A673 (cell line): ENCODE measurements at places on chromosomes 1 and 21. TPM values are rescaled to one million over a fixed set of nuclear protein-coding genes. Genes with fewer than 3 reads are reported as not detected.
A peak's percentile ranks its signal among the peaks of the same experiment; 100 is the strongest.

- H3K27ac ChIP-seq = no peak overlapping the region
- H3K36me3 ChIP-seq = no peaks in the 10 kb centered on the region
- H3K4me3 ChIP-seq = no peak overlapping the region
- no peaks in the 10 kb centered on the region for H3K4me1 ChIP-seq
Observed at GRCh38 chr1:204859861-204860267, 10.8 kb upstream of the NFASC start.

- DNase-seq = peak; percentile 24
- no peaks in the 10 kb centered on the region for H3K4me1 ChIP-seq
- H3K4me3 ChIP-seq = no peak overlapping the region
- no peaks in the 10 kb centered on the region for H3K27me3 ChIP-seq
Observed at GRCh38 chr1:218366322-218367052, 21.4 kb downstream of the TGFB2 start.

- H3K4me3 ChIP-seq = no peak overlapping the region
- H3K27me3 ChIP-seq = peaks cover 16% of the 10 kb centered on the region
- H3K4me1 ChIP-seq = no peaks in the 10 kb centered on the region
- no peaks in the 10 kb centered on the region for H3K36me3 ChIP-seq
Observed at GRCh38 chr1:233343262-233343661, 15.7 kb downstream of the MAP3K21 start.

CITED4 gene
- total RNA-seq = 1.3 and 1.9 TPM in 2 replicates

DNA sequence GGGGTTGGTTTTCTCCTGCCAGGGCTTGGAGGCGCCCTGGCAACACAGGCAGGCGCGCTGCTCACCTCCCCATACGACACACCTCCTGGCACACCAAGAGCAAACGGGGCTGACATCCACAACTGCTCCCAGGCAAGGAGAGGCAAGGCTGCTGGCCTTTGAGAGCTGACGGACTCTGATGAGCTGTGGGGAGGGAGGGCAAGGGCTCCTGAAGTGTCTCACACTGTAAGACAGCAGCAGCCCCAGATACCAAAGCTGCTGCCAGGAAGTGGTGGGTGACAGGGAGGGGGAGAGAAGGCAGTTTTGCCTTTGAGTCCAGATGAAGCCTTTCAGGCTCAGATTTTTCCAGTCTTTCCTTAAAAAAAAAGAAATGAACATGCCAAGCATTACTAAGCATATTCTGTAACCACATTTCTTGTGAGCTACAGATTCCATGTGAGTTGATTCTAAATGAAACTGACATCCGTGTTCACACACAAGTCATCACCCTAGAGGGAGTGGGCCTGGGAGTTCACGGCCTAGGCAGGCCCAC lies 24.3 kb downstream of the PGBD5 start:
- no peak overlapping the region for H3K4me3 ChIP-seq
- DNase-seq = no peak
- H3K27ac ChIP-seq = no peak overlapping the region
- no peaks in the 10 kb centered on the region for H3K4me1 ChIP-seq
- no peaks in the 10 kb centered on the region for H3K27me3 ChIP-seq

LCA5L gene
- 0.69 and 1.3 TPM in 2 replicates for total RNA-seq

DNA sequence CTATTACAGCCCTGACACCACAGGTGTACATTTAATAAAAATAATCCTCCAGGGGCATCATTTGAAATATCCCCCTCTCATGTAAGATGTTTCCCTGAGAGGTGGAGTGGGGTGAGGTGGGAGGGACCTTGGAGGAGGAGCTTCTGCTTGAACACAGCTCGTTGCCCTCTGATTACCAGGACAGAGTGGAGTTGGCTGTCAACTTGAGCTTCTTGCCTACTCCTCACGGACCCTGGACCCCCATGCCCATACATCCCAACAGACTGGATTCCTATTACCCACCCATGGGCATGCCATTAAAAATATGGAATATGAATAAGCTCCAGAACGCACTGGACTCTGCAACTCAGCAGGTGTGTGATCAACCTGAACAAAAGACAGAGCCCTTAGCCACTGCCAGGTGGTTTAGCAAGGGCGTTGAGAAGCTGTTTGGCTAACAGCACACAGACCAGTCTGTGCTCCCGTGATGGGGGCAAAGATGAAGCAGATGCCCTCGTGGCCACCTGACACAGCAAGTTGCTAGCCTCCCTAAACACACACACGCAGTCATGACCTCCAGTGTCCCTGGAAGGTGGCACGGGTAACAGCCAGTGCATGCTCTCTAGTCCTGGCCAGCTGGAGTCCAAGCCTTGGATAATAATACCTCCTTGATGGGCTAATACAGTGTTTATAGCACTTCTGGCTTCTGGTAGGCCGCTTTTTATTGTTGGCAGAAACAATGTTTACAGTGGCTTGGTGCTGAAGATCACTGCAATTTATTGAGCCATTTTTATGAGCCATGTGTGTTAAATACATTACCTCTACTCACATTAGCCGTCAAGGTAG lies 155.0 kb downstream of the TOMM20 start:
- H3K27ac ChIP-seq = no peak overlapping the region
- H3K4me3 ChIP-seq = no peak overlapping the region
- DNase-seq = no peak
- no peaks in the 10 kb centered on the region for H3K36me3 ChIP-seq
- peaks cover 9% of the 10 kb centered on the region for H3K4me1 ChIP-seq

DNA sequence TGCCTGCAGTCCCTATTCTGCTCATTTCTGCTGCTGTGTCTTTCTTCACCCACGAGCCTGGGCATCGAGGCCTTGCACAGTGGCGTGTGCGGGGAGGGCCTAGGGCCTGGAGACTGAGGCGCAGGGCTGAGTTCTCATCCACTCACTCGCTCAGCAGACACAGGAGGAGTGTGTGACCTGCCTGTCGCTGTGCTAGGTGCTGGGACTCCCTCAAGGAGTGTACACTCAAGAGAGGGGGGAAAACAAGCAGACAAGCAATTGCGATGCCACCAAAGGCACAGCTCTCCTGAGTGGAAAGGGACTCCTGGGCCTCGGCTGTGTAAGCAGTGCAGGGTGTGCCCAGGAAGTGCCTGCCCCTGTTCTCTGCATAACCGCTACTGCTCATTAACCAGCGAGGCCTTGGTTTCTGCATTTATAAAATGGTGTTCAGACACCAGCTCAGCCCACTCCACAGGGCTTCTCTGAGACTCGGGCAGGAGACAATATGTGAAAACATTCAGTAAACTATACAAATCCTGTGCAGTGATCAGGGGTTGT lies 4.2 kb downstream of the RD3 start:
- no peak for DNase-seq
- H3K4me3 ChIP-seq = no peak overlapping the region
- H3K27me3 ChIP-seq = no peaks in the 10 kb centered on the region
- no peaks in the 10 kb centered on the region for H3K4me1 ChIP-seq
- no peak overlapping the region for H3K27ac ChIP-seq
- no peaks in the 10 kb centered on the region for H3K36me3 ChIP-seq

PPCS gene
- total RNA-seq = 34.4 and 35.7 TPM in 2 replicates

DNA sequence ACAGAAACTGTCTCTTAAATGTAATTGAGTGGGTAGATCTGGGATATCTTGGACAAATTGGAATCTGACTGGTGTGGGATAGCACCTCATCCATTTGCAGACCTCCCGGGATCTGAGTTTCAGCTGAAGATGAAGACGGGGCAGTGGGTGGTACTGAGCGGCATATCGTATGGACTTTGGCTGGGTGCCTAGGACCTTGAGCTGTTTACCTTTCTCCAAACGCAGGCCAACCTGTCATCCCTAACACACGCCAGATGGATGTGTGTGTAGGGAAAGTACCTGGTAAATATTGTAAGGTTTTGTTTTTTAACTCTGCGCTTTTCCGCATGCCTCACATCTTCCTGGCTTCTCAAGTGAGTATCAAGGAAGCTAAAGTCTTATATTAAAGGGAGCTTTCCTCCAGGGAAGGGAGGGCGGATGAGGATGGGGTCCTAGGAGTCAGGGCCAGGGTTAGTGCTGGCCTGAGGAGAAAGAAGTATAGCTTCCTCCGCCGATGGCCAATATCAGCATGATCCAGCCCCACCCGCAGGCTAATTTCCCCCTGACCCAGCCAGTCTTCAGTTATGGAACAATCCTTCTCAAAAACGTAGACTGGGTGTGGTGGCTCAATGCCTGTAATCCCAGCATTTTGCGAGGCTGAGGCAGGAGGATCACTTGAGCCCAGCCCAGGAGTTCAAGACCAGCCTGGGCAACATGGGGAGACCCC lies 26.2 kb downstream of the ATP8B2 start:
- peaks cover 13% of the 10 kb centered on the region for H3K36me3 ChIP-seq
- DNase-seq = no peak
- no peaks in the 10 kb centered on the region for H3K27me3 ChIP-seq
- peaks cover 12% of the 10 kb centered on the region for H3K4me1 ChIP-seq
- no peak overlapping the region for H3K4me3 ChIP-seq
- no peak overlapping the region for H3K27ac ChIP-seq

DNA sequence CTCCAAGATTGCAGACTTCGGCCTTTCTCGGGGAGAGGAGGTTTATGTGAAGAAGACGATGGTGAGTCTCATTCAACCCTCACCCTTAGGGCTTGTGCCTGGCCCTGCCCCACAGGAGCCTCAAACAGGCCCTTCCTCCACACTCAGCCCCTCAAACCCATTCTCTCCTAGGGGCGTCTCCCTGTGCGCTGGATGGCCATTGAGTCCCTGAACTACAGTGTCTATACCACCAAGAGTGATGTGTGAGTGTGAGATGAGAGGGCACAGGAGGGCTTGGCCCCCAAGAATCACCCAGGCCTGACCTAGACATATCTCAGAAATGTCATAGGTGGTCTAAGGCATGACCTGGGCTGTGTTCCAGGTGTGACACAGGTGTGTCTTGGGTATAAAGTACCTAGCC lies 18.3 kb upstream of the MPL start:
- H3K4me1 ChIP-seq = peaks cover under 1% of the 10 kb centered on the region
- H3K4me3 ChIP-seq = no peak overlapping the region
- no peak overlapping the region for H3K27ac ChIP-seq

DNA sequence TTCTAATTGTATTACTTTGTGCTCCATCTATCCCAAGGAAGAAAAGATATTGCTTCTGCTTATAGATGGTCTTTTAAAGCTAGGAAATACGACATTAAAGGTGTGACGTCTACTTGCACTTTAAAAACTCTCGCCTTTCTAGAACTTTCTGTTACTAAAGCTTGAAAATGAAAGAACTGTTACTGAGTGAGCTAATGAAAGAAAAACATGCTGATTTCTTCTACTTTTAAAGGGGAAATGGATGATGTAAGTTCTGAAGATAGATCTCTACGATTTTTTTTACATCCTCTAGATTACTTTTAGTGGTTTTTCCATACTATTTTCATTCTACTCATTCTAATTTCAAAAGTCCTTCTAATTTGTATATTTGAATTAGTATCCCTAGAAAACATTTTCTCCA lies 387.5 kb downstream of the USP25 start:
- H3K4me1 ChIP-seq = no peaks in the 10 kb centered on the region
- H3K27me3 ChIP-seq = no peaks in the 10 kb centered on the region
- no peak for DNase-seq
- no peaks in the 10 kb centered on the region for H3K36me3 ChIP-seq
- peak overlapping the region; percentile 7 for H3K27ac ChIP-seq

EPHA8 gene
- not detected in 2 replicates for total RNA-seq

DNA sequence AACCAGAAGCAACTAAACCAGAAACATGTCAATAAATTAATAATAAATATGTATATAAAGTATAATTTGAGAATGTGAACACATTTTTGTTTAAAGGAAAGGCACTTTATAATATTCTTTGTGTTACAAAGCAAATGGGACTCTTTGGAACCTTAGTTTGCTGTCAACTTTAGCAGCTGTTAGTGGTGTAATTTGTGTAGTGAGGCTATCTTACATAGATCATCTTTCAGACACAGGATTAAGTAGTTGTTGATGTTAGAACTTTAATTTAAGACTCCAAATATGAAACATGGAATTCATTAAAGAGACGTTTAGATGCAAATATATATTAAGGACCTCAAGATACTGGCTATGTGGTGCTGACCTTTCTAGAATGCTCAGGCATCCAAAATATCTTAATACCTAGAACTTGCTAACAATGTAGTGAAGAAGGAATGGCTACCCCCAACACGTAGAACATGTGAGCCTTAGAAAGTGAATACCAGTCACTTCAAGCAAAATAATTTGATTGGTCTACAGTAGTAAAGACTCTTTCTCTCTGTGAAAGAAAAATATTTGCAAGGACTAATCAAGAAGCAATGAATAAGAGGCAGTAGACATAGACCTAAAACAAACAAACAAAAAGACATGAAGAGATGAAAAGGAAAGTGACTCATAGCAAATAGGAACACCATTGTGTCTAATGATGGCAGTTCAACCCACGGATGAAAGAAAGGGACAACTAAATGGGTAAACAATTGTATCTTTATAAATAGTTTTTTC lies 811.4 kb downstream of the USP25 start:
- no peaks in the 10 kb centered on the region for H3K36me3 ChIP-seq
- no peaks in the 10 kb centered on the region for H3K4me1 ChIP-seq
- DNase-seq = no peak
- H3K4me3 ChIP-seq = no peak overlapping the region
- no peaks in the 10 kb centered on the region for H3K27me3 ChIP-seq

KHDC4 gene
- 92.7 and 93.3 TPM in 2 replicates for total RNA-seq

GRCh38 chr1:1441002-1441888 lies 5.8 kb downstream of the VWA1 start:
- H3K27ac ChIP-seq = no peak overlapping the region
- H3K4me1 ChIP-seq = no peaks in the 10 kb centered on the region
- no peaks in the 10 kb centered on the region for H3K27me3 ChIP-seq
- peak; percentile 51 for DNase-seq
- no peaks in the 10 kb centered on the region for H3K36me3 ChIP-seq
- no peak overlapping the region for H3K4me3 ChIP-seq

DNA sequence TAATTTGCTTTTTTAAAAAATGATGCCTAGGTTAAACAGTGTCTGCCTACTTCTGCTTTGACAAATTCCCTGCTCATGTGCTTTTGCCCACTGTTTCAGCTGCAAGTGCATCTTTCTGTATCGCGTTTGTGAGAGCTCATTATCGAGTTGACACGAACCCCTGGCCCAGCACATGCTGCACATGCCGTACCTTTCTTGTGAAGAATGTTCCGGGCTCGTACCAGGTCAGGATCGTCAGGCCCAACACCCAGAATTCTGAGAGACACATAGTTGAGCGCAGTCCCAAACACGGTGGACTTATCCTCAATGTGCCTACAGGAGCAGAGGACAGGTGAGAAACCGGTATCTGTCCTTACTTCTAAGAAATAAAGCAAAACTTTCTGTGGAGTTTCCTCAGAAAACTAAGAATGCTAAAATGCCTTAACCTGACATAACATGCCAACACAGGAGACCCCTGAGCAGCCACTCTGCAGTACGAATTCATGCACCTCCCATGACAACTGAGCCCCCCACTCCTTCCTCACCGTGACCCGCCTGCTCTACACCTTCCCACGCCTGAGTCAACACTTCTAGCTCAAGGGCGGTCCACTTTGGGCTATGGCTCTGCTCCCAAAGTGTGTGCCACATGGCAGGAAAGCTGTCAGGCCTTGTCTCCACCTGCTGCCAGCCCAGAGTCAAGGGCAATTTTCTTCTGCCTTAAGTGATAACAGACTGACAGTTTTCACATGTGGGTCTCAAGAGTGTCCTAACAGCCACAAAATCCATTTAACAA lies 6.7 kb downstream of the LSS start:
- no peak overlapping the region for H3K27ac ChIP-seq
- peaks cover 42% of the 10 kb centered on the region for H3K36me3 ChIP-seq
- no peak overlapping the region for H3K4me3 ChIP-seq
- H3K27me3 ChIP-seq = no peaks in the 10 kb centered on the region
- H3K4me1 ChIP-seq = peaks cover 11% of the 10 kb centered on the region

GRCh38 chr1:2151252-2151651 lies 43.3 kb downstream of the FAAP20 start:
- H3K4me3 ChIP-seq = no peak overlapping the region
- no peaks in the 10 kb centered on the region for H3K27me3 ChIP-seq
- no peaks in the 10 kb centered on the region for H3K36me3 ChIP-seq
- H3K27ac ChIP-seq = no peak overlapping the region
